ENCODE measurements at places on chromosomes 7 and 10.

GRCh38 chr7:12570168-12570533 is 369 bp upstream of the SCIN start:
- no peak for DNase-seq

DNA sequence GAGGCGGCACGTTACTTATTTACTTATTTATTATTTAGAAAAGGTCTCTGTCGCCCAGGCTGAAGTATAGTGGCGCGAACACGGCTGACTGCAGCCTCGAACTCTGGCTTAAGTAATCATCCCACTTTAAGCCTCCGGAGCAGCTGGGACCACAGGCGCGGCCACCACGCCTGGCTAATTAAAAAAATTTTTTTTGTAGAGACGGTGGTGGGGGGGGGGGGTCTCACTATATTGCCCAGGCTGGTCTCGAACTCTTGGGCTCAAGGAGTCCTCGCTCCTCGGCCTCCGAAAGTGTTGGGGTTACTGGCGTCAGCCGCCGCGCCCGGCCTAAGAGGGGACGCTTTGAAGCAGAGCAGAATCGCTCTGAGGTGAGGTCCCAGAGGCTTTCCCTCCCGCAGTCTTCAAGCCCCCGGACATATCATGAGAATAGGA is 675 bp upstream of the FRAT2 start:
- DNase-seq: no peak

DNA sequence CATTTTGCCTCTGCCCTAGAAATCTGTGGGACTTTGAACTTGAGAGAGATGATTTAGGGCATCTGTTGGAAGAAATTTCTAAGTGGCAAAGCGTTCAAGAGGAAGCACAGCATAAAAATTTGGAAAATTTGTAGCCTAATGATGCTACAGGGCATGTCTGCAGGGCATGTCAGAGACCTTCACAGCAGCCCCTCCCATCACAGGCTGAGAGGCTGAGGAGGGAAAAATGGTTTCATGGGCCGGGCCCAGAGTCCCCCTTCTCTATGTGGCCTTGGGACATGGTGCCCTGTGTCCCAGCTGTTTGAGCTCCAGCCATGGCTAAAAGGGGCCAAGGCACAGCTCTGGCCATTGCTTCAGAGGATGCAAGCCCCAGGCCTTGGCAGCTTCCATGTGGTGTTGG is 203.0 kb downstream of the STK31 start:
- DNase-seq: no peak

DNA sequence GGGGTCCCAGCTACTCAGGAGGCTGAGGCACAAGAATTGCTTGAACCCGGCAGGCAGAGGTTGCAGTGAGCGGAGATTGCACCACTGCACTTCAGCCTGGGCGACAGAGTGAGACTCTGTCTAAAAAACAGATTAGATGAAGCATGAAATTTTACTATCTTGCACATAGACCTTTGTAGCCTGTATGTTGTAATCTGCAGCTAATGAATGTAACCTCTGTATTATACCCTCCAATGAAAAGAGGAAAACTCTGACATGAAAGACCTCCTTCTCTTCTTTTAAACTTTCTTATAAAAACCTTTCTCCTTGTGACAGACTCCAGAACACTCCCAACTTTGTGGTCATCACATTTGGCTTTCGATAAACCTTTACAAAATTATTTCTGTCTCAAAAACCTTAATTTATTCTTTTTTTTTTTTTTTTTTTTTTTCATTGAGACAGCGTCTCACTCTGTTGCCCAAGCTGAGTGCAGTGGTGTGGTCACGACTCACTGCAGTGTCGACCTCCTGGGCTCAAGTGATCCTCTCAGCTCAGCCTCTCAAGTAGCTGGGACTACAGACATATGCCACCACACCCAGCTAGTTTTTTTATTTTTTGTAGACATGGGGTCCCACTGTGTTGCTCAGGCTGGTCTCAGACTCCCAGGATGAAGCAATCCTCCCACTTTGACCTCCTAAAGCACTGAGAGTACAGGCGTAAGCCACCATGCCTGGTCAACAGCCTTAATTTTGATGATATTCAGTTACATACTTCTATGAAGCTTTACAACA is 97.4 kb downstream of the SVOPL start:
- DNase-seq: no peak

- DNase-seq: no peak
Measured at GRCh38 chr7:11424006-11424405, 408.0 kb downstream of the THSD7A start.

DNA sequence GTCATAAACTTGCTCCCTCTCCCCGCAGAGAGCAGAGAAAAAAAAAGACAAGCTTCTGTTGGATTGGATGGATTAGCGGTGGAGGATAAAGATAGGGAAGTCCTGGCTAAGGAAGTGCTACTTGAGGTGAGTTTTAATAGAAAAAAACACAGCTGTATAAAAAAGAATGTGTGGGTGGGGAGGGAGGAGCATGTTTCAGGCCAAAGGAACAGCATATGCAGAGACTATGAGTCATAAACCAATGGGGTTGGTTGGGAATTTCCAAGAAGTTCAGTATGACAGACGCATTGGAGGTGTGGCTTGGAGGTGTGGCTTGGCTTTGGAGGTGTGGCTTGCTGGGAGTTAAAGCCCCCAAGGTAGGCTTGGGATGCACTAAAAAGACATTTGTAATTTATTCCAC is 103.0 kb upstream of the LSM8 start:
- peak; percentile 39 for DNase-seq

GRCh38 chr10:96021332-96021731 is 22.1 kb upstream of the CCNJ start:
- DNase-seq: no peak
